ENCODE measurements at places on chromosomes 1 and 21.

DNA sequence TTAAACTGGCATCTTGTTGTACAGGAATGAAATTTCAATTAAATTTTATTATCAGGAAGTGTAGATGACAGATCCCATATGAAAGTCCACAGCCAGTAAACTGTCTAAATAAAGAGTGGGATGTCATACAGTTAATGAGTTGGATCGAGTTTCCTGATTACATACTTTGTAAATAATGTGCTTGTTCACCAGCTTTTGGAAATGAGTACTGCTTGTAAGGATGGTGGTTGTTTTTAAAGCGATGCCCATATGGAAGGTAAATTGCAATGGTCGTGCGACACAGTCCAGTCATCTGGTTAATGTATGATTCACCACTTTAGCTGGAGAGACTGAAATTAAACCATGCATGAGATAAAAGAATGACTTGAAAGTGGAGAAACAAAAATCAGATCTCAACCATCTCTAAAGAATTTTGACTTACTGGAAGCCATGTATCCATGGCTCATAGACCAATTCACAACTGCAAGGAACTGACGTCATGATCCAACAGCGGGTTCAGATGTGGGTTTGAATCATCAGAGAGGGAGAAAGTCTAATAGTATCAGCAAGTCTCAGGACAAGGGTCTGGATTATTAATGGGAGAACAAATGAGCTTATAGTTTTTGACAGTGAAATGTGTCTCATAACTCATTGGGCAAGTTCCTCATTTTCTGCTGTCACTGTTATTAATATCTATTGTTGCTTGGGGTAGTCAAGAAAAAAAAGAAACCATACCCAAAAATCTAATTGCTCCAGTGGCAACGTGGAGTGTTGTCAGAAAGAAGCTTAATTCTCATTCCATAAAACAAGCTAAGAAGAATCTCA lies 49.0 kb downstream of the MAP10 start:
- DNase-seq, result peak; percentile 19

GRCh38 chr1:195076682-195077081 lies 1531.6 kb downstream of the KCNT2 start:
- no peak for DNase-seq

GRCh38 chr1:17109892-17110554 lies 9.2 kb downstream of the PADI2 start:
- no peak for DNase-seq

GRCh38 chr1:81125672-81126071 lies 675.1 kb upstream of the ADGRL2 start:
- DNase-seq, result peak; percentile 88

DNA sequence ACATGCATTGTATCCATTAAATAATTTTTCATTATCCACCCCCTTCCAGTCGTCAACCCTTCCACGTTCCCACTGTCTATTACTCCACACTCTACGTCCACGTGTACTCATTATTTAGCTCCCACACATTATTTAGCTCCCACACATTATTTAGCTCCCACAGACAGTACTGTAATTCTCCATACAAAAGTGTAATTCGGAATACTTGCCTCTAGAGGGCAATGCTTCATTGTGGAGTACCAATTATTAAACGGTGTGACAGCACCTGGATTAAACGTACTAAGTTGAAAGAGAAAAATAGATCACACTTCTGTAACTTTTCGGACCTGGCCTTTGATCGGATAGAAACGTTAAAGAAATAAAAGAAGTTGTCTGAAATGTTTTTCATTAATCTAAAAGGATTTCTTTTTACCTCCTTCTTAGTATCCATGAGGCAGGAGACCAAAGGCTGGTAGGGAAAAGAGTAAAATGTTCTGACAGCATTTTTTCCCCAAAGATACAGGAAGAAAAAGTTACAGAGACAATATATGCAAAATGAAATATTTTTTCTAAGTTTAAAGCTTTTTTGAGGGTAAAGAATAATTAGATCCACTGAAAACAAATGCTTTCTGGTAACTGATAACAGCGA lies 99.2 kb downstream of the LHX8 start:
- DNase-seq, result no peak

- DNase-seq, result no peak
Measured at GRCh38 chr1:9577423-9577822, 11.3 kb upstream of the TMEM201 start.

DNA sequence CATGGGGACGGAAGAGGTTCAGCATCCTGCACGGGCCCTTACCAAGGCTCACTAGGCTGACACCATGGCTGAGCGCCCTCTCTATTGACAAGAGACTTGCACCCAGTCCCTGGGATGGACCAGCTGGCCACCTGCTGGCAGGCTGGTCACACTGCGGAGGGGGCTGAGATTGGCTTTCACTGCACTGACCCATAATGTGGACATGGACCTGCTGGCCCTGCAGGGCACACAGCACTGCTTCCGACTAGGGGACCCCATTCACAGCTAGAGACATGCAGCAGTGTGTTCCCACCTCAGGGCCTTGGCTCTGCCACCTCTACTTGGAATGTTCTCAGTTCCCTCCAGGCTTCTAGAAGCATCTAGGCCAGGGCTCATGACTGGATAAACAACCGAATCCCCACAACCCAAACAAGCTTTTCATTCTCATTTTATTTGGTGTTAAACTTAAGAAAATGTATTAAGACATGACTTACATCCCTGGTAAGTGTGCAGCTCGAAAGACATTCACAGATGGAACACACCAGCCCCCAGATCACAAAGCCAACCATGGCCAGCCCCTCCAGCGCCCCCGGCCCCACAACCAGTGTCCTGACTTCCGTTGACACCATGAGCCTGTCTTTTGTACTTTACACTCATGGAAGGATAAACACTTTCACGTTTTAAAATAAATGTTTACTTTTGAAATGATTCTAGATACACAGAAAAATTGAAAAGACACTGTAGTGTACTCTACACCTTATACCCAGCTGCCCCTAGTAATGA lies 9.3 kb upstream of the SRARP start:
- DNase-seq, result peak; percentile 28

- no peak for DNase-seq
Measured at GRCh38 chr1:228974273-228974672, 239.0 kb downstream of the RHOU start.

- no peak for DNase-seq
Measured at GRCh38 chr21:44090325-44090724, 16.9 kb upstream of the PWP2 start.

- DNase-seq, result peak; percentile 90
Measured at GRCh38 chr1:222583079-222583478, 6.7 kb downstream of the TAF1A start.

- no peak for DNase-seq
Measured at GRCh38 chr1:95990033-95990432, 731.6 kb upstream of the PTBP2 start.

DNA sequence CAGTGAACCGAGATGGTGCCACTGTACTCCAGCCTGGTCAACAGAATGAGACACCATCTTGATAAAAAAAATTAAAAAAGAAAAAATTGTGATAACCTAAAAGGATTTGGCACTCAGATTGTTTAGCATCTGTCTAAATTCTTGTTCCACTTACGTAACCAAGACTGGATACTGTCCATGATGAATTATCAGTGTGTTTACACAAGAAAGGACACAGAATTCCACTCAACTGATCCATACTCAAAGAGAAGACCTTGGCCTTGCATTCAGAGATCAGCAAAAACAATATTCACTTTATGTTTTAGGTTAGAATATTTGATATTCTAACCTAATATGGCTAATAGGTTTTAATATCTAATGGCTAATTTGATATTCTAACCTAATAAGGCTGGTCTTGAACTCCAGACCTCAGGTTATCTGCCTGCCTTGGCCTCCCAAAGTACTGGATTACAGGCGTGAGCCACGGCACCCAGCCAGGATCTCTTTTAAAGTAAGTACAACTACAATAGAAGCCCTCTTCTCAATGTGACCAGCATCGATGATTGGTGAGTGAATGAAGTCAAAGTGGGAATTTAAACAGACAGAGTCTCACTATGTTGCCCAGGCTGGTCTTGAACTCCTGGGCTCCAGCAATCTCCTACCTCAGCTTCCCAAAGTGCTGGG lies 43.1 kb upstream of the COX20 start:
- no peak for DNase-seq

DNA sequence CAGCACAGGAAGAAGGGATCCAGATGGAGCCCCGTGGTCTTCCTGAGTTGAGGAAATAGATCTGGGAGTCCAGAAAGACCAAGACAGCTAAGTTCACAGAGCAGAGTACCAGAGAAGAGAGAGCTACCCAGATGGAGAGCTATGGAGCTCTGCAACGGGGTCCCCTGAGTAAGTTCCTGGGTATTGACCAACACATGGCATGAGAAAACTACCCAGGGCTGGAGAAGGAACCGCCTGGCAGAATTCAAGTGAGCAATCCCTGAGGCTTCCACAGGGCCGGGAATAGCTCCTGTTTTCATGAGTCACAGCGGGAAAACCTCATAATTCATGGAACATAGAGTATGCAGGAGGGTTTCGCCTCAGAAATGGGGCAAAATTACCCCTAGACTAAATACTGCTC lies 19.7 kb downstream of the STPG1 start:
- no peak for DNase-seq

DNA sequence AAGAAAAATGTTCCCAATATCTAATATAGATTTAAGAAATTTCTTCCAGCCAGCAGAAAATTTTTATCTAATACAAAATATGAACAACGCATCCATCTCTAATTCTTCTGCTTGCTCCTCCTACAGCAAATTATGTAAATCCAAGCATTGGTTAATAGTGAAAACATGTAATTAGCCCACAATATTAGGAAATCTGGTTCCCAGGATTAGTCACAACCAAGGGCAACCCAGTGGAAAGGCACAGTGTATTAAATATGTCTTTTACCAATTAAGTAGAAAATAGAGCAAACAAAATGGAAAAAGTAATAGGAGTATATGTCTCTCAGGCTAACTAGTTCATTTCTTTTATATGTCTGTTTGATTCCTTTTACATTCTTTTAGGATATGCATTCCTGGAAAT lies 59.4 kb upstream of the IFI44L start:
- no peak for DNase-seq

DNA sequence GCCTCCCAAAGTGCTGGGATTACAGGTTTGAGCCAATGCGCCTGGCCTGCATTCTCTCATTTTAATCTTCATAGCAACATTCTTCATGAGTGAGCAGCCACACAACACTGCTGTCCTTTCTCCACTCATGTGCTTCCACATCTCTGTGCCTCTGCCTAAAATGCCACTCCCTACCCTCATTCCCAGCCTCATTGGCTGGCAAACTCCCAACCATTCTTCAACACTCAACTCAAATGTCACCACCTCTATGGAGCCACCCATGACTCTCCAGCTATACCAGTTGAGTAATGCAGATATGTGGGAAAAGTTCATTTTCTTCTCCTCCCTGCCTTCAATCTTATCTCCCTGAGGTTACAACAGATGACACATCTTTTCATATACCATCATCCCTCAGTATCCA lies 53.9 kb upstream of the ZC3H12A start:
- DNase-seq, result no peak

GRCh38 chr1:230747127-230747730 lies at the start of gene CAPN9:
CAPN9 (plus strand) TSS chr1:230747388; CDS start chr1:230747497, 109 bp downstream.
- no peak for DNase-seq

- DNase-seq, result no peak
Measured at GRCh38 chr1:2535455-2535854, 5.4 kb upstream of the HES5 start.

- DNase-seq, result no peak
Measured at GRCh38 chr21:25361097-25361496, 246.2 kb downstream of the MRPL39 start.

DNA sequence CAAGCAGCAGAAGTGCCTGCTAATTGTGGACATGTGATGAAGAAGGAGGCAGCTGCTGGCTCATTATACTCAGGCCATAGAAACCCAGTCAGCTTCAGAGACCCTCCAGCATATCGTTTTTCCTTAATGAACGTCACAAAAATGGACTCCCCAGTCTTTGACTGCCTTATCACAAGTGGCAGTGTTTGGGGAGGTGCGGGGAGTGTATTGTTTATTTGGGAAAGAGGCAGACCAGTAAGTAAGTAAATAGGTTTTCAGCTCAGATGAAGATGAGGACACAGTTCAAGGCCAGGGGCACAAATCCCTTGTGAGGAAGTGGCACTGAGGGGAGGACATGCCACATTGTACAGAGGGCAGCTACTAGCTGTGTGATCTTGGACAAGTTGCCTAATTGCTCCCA lies 43.5 kb upstream of the NRDC start:
- no peak for DNase-seq

- no peak for DNase-seq
Measured at GRCh38 chr21:37907076-37907475, 9.2 kb downstream of the KCNJ6 start.

GRCh38 chr1:183655562-183656075 lies 2.5 kb upstream of the APOBEC4 start:
- DNase-seq, result peak; percentile 62

GRCh38 chr1:11453742-11454491 lies 25.0 kb upstream of the DISP3 start:
- no peak for DNase-seq

- no peak for DNase-seq
Measured at GRCh38 chr1:111867868-111868440, 112.3 kb downstream of the DDX20 start.

GRCh38 chr1:234674218-234674815 lies 64.3 kb upstream of the IRF2BP2 start:
- no peak for DNase-seq

GRCh38 chr1:236659792-236660587 lies 26.3 kb upstream of the ACTN2 start:
- DNase-seq, result no peak

DNA sequence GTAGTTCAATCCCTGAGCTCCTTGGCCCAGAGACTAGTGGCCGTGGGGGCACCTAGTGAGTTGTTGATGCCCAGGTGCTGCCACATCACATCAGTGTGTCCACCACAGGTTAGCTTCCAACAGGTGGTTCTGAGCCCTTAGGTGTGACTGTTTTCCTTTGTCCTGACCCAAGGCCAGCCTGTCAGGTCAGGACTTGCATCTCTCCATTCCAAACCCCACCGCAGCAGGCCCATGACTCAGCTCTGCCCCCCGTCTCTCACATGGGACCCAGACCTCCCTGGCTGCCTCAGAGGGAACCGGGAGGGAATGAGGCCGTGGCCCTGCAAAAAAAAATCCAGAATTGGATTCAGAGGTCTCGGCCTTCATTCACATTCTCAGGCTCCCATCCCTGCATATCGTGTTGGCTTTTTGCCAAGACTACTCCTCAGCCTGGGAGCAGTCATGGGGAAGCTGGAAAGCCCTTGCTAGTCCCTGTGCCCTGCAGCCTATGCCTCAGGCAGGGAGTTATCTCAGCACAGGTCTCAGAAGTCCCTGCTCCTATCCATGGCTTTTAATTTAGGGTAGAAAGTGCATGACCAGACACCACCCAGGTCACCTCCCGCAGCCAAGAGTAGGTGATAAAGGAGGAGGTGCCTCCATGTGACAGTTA lies 7.2 kb downstream of the INAVA start:
- no peak for DNase-seq

DNA sequence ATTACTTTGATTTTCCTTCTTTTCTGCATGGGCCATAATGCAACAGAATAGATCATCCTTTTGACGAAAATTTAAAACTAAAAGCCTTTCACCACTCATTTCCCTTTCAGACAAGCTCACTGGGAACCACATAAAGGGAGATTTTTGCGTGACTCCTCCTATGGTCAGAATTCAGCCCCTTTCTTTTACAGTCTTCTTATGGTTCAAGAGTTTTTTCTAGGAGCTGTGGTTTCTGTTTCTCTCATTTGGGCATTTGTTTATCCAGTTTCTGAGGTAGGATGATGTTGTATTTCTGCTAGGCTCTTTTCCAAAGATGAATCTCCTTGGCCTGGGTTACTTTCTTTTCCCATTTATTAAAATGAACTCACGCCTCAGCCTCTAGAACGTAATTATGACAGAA lies 16.9 kb downstream of the RGS1 start:
- DNase-seq, result no peak

- peak; percentile 76 for DNase-seq
Measured at GRCh38 chr1:209805875-209806760, at the start of gene IRF6. IRF6 (minus strand) TSS chr1:209806142; CDS start chr1:209801413, 4,729 bp downstream.

GRCh38 chr1:40710581-40711315 lies 19.2 kb downstream of the NFYC start:
- no peak for DNase-seq

Measured in MV-4-11 (cell line).